ENCODE measurements at places on chromosomes 6 and 20. TPM values are rescaled to one million over a fixed set of nuclear protein-coding genes. Genes with fewer than 3 reads are reported as not detected.

GRCh38 chr20:19341348-19342053 is 129.1 kb downstream of the SLC24A3 start:
- no peak for DNase-seq

DNA sequence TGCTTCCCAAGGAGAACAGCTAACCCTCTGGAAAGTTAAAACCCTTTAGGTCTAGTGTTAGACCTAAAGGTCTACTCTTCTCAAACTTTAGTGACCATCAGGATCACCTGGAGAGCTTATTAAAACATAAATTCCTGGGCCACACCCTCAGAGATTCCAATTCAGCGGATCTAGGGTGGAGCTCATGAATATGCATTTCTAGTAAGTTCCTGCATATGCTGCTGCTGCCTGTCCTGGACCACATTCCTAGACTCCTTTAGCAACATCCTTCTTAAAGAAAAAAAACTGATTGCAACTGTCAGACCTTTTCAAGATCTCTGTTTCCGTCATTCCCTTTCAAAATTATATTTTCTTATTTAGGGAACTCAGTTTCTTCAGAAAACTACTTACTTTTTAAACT is 31.2 kb downstream of the SNAP25 start:
- DNase-seq, result peak; percentile 69

The GCNT2 gene
- total RNA-seq, result 135 TPM

The CCDC167 gene
- total RNA-seq, result 17.6 TPM

DNA sequence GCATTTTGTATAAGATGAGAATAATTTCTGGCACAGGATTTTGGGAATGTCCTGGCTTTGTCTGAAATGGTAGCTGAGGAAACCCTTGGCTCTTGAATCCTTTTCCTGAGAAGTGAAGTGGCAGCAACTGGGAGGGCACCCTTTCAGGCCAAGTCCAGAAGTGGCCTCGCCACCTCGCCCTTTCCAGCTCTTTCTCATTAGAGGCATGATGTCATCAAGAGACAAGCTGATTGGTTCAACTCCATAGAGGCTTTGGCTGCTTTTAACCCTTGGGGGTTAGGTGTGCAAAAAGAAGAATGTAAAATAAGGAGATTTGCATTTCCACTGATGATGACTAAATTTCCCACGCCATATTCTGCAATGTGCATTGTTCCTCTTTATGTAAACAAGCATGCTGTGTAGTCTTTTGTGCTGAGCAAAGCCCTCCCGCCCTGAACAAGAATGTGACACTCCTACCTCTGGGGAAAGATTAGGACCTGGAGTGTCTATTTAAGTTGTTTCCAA is 116.5 kb downstream of the TCP11 start:
- DNase-seq, result peak; percentile 69

- no peak for DNase-seq
These were observed 17.9 kb upstream of the SLC22A1 start for GRCh38 chr6:160103825-160104100.

DNA sequence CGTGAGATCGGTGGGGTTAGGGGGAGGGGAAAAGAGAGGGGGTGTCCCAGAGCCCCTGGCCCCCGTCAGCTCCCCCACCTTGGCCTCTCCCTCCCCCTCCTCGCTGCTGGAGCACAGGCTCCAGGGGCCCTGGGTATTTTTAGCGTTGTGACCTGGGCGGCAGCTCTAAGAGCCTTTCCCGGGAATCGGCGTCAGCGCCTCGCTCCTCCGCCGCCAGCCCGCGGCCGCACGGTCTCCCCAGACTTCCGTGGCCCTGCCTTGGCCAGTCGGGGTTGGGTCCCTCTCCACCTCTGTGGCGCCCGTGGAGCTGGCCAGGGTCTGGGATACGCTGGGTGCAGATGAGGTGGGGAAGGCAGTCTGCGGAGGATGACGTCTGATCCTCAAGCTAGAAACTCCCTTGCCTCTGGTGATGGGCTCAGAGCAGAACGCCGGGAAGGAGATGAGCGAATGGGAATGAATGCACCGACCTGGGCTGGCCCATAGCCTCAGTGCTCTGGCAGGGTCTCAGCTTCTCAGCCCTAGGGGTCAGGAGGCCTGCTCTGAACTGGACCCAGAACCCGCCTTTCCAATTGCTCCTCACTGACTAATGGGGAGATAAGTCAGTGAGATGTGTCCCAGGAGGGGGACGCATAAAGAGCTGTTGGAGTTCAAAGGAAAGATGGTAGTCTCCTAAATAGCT is 883 bp upstream of the DBNDD2 start:
- peak; percentile 66 for DNase-seq

- no peak for DNase-seq
These were observed 59.8 kb downstream of the SHPRH start for GRCh38 chr6:145904391-145904790.

DNA sequence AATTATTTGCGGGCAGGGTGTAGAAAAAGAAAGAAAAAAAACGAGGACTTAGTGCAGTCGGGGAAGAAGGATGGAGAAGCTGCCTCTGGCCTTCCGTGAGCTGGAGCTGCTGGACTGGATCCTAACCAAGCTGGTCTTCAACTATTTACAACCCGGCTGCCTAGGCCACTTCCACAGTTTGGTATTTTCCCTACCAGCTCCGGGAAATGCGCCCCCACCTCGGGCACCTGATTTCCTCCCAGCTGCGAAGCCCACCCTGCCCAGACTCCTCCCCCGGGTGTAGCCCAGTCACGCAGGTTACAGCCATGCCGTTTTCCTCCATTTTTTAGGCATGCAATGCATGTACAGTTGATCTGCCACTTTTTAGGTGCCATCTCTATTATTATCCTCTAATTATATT is 21.2 kb downstream of the THEMIS start:
- DNase-seq, result peak; percentile 93

- no peak for DNase-seq
These were observed 137.8 kb upstream of the PHACTR1 start for GRCh38 chr6:12578751-12579150.

The NRN1 gene
- not detected for total RNA-seq

DNA sequence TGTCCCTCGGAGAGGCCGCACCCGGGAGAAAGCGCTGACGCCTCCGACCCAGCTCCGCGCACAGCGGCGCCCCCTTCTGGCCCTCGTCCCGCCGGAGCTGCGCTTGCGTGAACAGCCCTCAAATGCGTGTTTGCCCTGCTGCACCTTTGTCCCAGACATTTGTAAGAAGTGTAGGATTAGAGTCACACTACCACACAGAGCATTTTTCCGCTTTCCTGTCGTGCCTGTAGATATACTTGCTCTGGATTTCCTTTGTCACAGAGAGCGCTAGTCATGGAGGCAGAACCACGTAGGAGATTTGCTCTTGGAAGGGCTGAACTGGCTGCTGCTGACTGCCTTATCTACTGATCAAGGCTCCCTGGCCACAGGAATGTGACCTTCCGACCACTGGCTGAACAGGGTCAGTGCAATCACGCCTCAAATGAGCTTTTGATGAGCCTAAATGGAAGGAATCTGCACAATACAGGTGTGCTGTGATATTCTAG is 62.3 kb downstream of the PAX1 start:
- DNase-seq, result peak; percentile 87

- DNase-seq, result no peak
These were observed 33.0 kb downstream of the RNF146 start for GRCh38 chr6:127299522-127300240.

DNA sequence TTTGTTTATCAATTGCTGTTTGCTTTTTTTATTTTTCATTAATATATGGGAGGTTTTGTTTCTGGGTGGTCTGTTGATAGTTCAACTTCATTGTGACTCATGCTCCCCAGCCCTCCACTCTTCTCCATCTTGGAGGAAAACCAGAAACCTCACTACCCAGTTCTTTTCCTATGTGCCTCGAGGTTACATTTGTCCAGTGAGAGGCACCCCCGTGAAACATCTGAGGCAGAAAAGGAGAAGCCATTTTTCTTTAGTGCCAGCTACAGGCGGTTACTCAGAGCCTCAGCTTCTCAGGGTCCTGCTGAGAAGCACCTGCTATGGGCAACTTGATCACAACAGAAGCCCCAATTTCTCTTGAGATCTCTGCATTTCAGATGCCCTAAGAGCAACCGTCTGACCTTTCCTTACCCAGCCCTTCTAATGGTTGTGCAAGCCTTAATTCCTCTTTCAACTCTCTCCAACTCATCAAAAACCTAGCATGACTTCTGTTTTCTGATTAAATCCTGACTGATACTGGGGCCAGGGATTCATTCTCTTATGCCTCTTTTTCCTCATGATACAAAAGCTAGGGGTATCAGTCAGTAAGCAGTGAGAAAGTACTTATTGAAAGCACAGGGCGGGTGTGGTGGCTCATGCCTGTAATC is 144.6 kb downstream of the ELOVL4 start:
- no peak for DNase-seq

DNA sequence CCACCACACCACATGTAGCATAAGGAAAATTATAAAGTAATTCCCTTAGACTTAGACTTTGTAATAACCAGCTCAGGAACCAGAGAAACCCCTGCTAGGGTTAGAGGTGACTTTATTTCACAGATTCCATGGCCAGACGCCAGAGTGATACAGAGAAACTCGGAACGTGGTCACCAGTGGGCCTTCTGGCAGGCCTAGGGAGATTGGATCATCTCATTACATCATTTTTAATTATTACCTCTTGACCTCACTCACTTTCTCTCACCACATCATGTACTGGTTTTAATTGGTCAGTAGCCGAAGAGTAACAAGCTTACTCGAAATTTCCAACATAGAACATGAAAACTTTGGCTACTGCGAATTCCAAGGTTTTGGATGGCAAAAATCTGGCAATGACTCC is 72.9 kb downstream of the BMP6 start:
- DNase-seq, result no peak

DNA sequence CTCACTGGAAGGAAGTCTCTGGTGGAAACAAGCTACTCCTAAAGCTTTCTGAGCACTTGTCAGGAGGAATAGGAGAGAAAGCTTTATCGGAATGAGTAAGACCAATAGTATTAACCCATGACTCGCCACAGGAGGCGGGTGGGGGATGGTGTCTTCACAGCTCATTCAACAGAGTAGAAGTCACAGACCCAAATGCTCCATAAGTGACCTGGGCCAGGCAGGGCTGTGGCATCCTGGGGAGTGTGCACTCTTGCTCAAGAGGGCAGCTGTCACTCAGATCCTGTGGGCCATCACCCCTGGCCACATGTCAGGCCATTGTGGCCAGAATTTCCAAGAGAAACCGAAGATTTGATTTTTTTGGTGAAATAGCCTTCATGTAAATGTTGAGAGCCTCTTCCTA is 116.0 kb downstream of the SYCP2 start:
- no peak for DNase-seq

The TULP1 gene
- total RNA-seq, result 1.3 TPM

DNA sequence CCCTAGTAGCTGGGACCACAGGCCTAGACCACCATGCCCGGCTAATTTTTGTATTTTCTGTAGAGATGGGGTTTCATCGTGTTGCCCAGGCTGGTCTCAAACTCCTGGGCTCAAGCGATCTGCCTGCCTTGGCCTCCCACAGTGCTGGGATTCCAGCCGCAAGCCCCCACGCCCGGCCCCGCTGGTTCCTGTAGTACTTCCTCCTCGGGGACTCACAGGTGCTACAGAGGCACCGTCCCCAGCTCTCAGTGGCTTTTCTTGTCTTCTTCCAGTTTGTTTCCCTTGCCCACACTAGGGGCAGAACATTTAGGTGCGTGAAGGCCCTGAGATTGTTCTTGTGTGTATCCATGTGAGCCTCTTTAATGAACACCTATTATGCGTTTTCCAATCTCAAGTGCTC is 773 bp upstream of the ZBP1 start:
- no peak for DNase-seq

GRCh38 chr6:14379568-14379967 is 262.0 kb downstream of the CD83 start:
- DNase-seq, result peak; percentile 79

- no peak for DNase-seq
These were observed 72.9 kb upstream of the SLC22A23 start for GRCh38 chr6:3529721-3530120.

The FILIP1 gene
- 3.7 TPM for total RNA-seq

The PSORS1C2 gene
- total RNA-seq, result not detected

The RWDD2A gene
- total RNA-seq, result 2.6 TPM

GRCh38 chr20:36279776-36280175 is 26.4 kb upstream of the DLGAP4 start:
- no peak for DNase-seq

DNA sequence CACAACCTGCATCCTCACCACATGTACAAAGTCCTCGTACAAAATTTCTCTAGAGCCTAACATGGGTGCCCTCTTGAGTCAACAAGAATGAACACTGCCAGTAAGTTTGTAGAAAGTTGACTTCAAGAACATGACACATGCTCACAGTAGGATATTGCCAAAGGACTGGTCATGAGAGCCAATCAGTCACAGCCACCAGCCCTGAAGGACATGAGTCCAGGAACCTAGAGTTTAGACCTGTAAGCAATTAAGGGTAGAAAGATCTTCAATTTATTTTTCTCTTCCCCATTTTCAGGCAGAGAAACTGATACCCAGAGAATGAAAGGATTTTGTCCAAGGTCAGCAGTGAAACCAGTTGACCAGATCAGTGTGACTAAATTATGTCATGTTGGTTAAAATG is 96.1 kb downstream of the MAFB start:
- DNase-seq, result no peak

DNA sequence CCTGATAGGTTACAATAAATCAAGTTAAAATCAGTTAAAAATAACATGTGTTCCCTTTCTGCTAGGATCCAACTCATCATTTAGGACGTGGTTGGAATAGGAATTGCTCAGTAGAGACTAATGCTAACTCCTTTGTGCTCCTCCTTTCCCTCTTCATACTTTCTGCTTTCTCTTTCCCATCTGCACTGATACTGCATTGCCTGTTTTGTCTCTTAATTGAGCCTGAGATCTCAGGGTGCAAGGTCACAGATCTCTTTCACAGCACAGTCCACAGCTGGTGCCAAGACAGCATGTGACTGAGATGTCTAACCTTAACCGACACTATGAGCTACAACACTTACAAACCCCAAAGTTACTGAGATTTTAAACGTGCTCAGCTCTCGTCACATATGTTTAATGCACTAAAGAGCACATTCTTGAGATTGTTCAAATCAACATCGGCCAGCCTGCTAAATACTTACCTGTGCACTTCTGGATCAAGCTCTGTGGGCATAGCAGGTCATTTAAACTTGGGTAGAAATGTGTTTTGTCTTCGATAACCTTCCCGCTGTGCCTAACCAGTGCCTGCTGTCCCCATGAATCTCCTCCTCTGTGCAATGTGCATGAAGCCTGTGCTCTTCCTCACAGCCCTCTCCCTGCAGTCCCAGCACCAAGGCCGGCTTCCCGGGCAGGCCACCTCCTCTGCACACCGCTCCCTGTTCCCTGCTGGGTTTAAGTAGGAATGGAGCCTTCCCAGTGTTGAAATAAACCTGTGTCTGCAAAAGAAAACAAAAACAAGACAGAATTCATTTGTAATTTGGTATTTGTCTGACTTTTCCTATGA is 39.6 kb upstream of the AFDN start:
- no peak for DNase-seq

DNA sequence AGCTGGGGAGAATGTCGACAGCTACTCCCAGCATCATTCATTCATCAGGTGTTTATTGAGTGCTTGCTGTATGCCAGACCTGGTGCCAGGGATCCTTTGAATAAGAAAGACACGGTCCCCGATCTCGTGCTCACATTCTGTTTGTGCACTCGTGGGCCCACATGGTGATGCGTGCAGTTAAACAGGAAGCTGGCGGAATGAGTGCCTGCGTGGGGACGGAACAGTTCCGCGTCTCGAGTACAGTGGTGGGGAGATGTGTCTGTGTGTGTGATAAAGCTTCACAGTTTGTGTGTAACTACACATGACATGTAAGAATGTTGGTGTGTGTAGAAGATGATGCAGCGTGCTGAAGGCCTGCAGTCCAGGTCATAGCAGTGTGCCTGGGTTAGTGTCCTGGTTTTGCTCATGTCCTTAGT is 6.5 kb downstream of the RBM38 start:
- DNase-seq, result no peak

The ZNF184 gene
- total RNA-seq, result 7.7 TPM

The SIM1 gene
- 0.23 TPM for total RNA-seq

The DNAH8 gene
- total RNA-seq, result not detected

The KCNQ5 gene
- total RNA-seq, result 2.3 TPM

All from GM23338 (cell line).